H9 (cell line): ENCODE measurements at places on chromosomes 7 and 10. TPM values are rescaled to one million over a fixed set of nuclear protein-coding genes. Genes with fewer than 3 reads are reported as not detected.

Gene AKR1C8
- total RNA-seq, result not detected in 2 replicates

Gene STAG3
- 2.6 and 3.1 TPM in 2 replicates for total RNA-seq

- no peak overlapping the region for H3K27ac ChIP-seq
- H3K27me3 ChIP-seq, result no peaks in the 10 kb centered on the region
- no peak overlapping the region for H3K4me3 ChIP-seq
- no peak for DNase-seq
- H3K36me3 ChIP-seq, result no peaks in the 10 kb centered on the region
- H3K4me1 ChIP-seq, result no peaks in the 10 kb centered on the region
Measured at GRCh38 chr7:135147341-135147898, 452 bp upstream of the TMEM140 start.

DNA sequence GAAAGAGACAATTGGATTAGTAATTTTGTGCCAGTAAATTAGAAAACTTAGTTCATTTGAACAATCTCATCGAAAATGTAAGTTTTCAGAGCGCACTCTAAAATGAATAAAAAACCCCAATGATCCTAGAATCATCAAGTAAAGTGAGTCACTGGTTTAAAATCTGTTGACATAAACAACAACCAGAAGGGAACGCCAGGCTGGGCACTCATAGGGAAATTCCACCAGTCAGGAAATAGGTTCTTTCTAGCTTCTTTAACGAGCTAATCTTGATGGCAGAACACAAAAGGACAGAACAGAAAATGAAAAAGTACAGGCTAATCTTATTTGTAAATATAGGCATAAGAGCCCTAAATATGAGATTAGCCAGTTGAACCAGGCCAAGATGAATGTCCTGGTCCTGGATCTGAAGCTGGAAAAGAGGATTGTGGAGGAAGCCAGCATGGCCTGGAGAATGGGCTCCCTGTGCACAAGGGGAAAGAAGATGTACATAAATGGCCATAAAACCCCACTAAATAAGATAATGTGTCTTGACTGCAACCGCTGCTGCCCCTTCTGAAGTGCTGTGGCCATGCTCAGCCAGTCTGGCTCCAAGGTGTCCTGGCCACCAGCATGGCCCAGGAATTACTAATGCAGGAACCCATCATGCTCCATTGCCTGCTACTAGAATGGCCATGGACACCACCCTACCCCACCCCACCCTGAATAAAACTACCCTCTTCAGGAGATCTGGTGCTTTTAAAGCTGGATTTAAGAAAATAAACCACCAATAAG lies 114.0 kb downstream of the WDFY4 start:
- H3K36me3 ChIP-seq, result no peaks in the 10 kb centered on the region
- no peaks in the 10 kb centered on the region for H3K27me3 ChIP-seq
- DNase-seq, result no peak
- no peak overlapping the region for H3K4me3 ChIP-seq
- no peaks in the 10 kb centered on the region for H3K4me1 ChIP-seq
- no peak overlapping the region for H3K27ac ChIP-seq

DNA sequence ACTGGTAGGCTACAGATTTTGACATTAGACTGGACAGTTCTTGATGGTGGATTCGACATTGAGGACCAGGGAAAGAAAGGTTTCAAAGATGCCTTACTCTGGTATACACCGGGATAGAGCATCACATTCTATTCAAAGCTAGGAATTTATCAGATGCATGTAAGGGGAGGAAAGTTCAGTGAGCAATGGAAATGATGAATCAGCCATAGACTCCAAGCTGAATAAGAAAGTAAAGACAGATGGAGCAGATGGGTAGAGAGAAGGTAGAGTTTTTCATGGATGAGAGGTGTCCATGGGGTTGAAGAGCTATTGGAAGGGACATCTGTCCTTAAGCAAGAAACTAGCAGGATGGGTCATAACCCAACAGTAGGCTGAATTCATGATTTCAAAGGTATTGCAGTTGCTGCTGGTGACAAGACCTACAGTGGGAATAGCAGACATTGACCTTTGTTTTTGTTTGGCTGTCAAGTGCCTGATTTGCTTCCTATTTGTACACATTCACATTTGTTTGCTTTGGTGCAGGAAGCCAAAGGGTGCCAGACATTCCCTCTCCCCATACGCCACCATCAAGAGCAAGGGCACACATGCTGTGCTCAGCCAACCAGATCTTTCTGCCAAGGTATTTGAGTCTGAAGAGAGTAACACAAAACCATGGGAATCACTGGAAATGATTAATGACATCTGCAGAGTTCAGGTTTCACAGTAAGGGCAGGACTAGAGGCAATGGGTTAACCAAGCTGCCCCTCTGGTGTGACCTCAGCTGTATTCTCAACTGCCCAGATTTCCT lies 8.6 kb upstream of the CACUL1 start:
- DNase-seq, result no peak
- no peaks in the 10 kb centered on the region for H3K36me3 ChIP-seq
- H3K4me3 ChIP-seq, result no peak overlapping the region
- H3K4me1 ChIP-seq, result no peaks in the 10 kb centered on the region

DNA sequence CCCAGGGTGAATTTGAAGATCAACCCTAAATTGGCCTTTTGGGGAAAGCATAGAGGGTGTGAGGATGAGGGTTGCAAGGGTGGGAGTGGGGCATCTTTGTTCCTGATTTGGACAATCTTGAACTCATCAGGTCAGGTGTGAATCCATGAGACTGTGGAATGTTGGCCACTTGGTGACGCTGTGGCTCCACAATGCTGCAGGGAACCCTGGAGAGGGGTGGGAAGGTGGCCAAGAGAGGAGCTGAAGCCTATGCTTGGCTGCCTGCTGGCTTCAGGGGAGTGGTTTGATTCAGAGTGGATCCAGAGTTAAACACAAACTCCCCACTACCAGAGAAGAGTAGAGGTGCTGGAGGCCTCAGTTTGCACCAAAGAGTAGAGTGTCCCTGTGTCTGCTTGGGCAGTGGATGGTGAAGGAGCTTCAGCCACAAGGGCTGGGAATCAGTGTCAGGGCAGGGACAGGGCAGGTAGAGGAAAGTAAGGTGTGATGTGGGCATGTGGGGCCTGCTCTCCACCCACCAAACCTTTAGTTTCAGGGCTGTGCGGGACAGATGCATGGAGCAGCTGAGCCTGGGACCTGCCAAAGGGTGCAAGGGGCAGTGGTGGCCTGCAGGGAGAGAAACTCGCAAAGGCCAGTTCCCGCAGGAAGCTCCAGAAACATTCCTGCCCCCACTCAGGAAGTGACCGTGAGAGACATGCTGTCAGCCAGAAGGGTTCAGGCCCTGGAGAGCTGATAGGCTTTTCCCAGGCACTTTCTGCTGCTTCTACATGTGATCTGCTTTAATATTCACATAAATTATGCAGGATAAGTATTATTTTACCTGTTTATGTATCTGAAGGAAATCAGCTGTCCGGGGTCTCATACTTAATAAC lies 81.0 kb upstream of the PRSS58 start:
- no peak overlapping the region for H3K4me3 ChIP-seq
- no peak overlapping the region for H3K27ac ChIP-seq
- H3K36me3 ChIP-seq, result no peaks in the 10 kb centered on the region

GRCh38 chr10:22791665-22792064 lies 77.3 kb upstream of the PIP4K2A start:
- no peak overlapping the region for H3K27ac ChIP-seq
- no peak overlapping the region for H3K4me3 ChIP-seq
- H3K4me1 ChIP-seq, result no peaks in the 10 kb centered on the region
- no peaks in the 10 kb centered on the region for H3K27me3 ChIP-seq
- no peak for DNase-seq

DNA sequence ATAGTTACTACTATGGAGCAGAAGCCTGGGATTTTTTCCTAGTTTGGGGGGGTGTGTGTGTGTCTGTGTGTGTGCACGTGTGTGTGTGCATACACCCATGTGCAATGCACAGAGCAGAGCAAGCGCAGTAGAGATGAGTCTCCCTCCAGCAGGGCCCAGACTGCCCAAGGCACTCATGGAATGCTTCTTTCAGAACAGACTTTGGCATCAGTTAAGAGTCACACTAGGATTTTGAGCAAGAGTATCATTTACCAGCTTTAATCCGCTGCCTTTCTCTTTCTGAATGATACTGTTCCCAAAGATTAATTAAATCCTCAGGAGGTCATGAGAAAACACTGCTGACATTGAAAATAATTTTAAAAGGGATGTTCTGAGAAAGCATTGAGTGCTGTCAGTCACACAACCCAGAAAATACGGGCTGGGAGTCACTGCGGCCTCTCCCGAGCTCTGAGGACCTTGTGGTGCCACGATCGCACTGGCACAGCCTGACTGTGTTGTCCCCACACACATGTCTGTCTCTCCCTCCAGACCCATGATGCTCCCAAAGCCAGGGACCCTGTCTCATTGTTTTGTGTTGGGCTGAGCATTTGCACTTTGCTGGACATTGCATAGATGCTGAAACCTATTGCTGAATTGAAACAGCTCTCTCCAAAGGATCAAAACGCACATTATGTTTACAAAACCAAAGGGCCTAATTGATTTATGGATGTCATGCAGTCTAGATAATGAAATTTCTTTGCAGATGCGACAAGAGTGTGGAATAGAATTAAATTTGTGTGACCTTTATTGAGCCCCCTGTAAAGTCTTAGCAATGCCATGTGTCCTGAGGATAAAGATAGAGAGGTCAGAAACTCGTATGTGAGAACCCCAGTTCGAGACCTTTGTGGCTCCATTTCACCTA lies 54.7 kb upstream of the FIGNL1 start:
- H3K36me3 ChIP-seq, result no peaks in the 10 kb centered on the region
- no peaks in the 10 kb centered on the region for H3K27me3 ChIP-seq
- no peak overlapping the region for H3K27ac ChIP-seq
- no peak overlapping the region for H3K4me3 ChIP-seq
